ENCODE measurements at places on chromosomes 11 and 22.

GRCh38 chr11:111770581-111771134 is 4.5 kb upstream of the PPP2R1B start:
- no peak for DNase-seq

DNA sequence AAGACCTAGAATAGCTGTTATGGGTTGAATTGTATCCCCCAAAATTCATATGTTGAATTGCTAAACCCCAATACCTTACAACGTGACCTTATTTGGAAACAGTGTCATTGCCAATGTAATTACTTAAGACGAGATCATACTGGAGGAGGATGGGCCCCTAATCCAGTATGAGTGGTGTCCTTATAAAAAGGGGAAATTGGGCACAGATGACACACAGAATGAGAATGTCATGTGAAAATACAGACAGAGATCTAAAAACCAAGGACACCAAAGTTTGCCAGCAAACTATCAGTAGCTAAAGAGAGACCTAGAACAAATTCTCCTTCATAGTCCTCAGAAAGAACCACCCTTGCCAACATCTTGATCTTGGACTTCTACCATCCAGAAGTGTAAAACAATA is 127.7 kb downstream of the ATXN10 start:
- no peak for DNase-seq

GRCh38 chr11:59866397-59866796 is at the start of gene TCN1:
TCN1 (minus strand) TSS chr11:59866487; CDS start chr11:59866470, 17 bp downstream.
- DNase-seq: no peak

GRCh38 chr22:47190276-47190956 is 428.0 kb downstream of the TBC1D22A start:
- no peak for DNase-seq

- no peak for DNase-seq
These were observed 8.6 kb upstream of the IGLL5 start for GRCh38 chr22:22878801-22879674.

- no peak for DNase-seq
These were observed 117.0 kb downstream of the MPPED1 start for GRCh38 chr22:43528601-43529360.

- DNase-seq: no peak
These were observed 39.7 kb downstream of the RTL6 start for GRCh38 chr22:44458044-44459020.

GRCh38 chr11:36237391-36237790 is 51.8 kb downstream of the COMMD9 start:
- no peak for DNase-seq

DNA sequence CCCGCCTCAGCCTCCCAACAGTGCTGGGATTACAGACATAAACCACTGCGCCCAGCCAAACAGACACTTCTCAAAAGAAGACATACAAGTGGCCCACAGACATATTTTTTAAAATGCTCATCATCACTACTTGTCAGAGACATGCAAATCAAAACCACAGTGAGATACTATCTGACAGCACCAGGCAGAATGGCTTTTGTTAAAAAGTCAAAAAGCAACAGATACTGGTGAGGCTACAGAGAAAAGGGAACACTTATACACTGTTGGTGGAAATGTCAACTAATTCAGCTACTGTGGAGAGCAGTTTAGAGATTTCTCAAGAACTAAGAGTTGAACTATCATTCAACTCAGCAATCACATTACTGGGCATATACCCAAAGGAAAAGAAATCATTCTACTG is 67.0 kb downstream of the ARHGAP20 start:
- DNase-seq: no peak

DNA sequence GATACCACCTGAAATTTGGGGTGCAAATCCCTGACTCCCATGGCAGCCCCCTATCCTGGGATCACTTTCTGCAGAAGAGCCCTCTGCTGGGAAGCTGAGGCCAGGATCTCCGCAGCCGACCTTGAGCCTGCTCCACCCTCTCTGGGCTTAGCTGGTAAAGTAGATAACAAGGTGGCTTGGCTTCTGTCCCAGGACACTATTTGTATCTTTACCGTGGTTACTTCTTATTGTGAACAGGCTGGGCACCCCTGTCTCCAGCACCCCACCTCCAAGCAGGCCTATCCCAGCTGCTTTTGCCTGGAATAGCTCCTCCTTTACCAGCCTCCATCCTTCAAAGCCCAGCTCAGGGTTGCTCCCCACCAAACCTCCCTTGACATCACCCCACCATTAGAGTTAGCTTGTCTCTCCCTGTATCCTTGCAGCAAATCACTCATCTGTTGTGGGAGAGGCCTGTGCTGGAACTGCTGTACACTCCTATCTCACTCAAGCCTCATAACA is 35.2 kb upstream of the P2RY2 start:
- no peak for DNase-seq

GRCh38 chr11:30873924-30874610 is 287.9 kb upstream of the MPPED2 start:
- no peak for DNase-seq

GRCh38 chr11:7531011-7531410 is 17.2 kb downstream of the PPFIBP2 start:
- DNase-seq: no peak

DNA sequence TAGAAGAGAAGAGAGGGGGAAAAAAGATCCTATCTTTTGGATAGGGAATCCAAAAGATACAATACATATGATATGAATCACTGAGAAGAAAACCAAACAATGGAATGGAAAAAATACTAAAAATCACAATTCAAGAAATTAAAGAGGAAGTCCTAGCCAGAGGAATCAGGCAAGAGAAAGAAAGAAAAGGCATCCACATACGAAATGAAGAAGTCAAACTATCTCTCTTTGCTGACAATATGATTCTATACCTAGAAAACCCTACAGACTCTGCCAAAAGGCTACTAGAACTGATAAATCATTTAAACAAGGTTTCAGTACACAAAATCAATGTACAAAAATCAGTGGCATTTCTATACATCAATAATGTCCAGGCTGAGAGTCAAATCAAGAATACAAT is 91.4 kb downstream of the EFCAB6 start:
- DNase-seq: no peak

GRCh38 chr22:42920101-42920820 is 63.2 kb upstream of the ARFGAP3 start:
- no peak for DNase-seq

All from thoracic aorta (tissue), 2 donors.